ENCODE measurements at places on chromosomes 1 and 21. TPM values are rescaled to one million over a fixed set of nuclear protein-coding genes. Genes with fewer than 3 reads are reported as not detected.

Gene EEIG2
- total RNA-seq, result 27.2 TPM

Gene LRRIQ3
- total RNA-seq, result 1.3 TPM

Gene SLAMF7
- not detected for total RNA-seq

Gene NCAM2
- total RNA-seq, result 8.5 TPM

Gene NAXE
- total RNA-seq, result 64.4 TPM

Gene PIGR
- not detected for total RNA-seq

Gene SLC19A1
- total RNA-seq, result 2.1 TPM

Gene OR2L5
- total RNA-seq, result not detected

GRCh38 chr1:20095564-20096434 lies 23.5 kb downstream of the PLA2G2D start:
- no peak for DNase-seq

DNA sequence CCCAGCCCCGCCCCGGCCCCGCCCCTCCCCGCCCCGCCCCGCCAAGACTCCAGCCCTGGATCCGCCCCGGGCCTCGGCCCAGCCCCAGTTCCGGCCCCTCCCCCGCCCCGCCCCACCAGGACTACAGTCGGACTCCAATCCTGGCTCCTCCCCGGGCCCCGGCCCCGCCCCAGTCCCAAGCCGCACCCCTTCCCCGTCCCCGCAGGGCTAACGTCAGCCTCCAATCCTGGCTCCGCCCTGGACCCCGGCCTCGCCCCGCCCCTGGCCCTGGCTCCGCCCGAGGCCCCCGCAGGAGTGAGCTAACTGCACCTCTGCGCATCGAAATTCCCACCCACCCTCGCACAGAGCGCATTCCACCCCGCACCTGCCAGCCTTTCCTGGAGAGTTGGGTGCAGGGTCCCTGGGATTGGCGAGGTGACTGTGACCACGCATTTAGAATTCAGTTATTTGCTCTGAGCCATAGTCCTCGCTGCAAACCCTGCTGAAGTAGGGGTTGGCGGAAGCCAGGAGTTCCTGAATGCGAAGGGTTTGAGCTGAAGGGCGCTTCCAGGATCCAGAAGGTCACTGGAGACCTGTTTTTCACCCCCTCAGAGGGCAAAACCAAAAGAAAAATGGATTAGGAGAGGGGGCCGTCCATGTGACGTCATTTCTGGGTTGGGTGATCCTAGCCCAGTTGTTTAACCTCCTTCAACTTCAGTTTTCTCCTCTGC lies 588 bp upstream of the IGSF8 start:
- peak; percentile 88 for DNase-seq

GRCh38 chr1:115641762-115642167 lies at the start of gene VANGL1:
VANGL1 (plus strand) TSS chr1:115641970; CDS start chr1:115651414, 9,444 bp downstream.
- peak; percentile 49 for DNase-seq

DNA sequence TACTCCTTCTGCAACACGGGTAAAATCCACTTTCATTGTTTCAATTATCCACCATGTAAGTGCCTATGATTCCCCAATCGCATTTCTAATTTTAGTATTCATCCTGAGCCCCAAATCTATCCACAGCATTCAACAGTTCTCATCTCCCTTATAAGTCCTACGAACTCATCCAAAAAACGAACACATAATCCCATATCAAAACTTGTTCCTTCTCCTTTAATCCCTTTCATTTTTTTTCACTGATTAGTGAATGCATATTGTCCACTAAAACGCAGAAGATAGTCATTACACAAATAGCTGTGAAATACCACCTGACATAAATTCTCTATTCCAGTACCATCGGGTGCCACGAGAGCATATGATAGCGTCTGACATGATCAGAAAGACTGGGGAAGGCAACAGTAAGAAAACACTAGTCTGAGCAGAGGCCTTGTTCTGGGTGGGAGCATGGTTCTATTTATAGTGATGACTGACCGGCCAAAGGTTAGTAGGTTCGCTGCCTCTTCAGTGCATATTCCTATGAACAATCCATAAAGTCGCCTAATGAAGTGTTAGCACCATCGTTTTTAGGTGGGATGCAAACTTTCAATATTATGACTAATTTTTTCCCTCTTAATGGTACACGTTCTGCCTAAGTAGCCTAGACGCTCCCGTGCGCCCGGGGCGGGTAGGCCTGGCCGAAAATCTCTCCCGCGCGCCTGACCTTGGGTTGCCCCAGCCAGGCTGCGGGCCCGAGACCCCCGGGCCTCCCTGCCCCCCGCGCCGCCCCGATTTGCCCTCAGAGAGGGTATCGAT lies 648 bp downstream of the ATP5PF start:
- peak; percentile 48 for DNase-seq

DNA sequence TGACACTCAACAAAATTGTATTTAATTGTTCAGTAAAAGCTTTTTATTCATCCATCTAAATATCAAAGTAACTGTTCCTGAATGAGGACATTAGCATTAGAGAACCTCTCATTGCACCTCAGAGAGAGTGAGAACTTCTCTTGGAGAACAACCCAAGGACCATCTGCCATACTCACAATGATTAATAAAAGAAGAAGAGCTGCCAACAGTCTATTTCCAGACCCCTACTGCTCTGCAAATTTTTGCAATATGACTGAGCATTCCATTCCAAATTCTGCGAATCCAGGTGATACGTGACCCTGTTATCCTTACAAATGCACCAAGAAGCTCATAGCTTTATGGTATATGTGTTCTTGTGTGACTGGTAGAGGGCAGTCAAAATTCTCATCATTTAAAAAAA lies 422.5 kb downstream of the NEGR1 start:
- DNase-seq, result no peak

- peak; percentile 42 for DNase-seq
Observed at GRCh38 chr1:107195476-107195875, 54.6 kb downstream of the NTNG1 start.

DNA sequence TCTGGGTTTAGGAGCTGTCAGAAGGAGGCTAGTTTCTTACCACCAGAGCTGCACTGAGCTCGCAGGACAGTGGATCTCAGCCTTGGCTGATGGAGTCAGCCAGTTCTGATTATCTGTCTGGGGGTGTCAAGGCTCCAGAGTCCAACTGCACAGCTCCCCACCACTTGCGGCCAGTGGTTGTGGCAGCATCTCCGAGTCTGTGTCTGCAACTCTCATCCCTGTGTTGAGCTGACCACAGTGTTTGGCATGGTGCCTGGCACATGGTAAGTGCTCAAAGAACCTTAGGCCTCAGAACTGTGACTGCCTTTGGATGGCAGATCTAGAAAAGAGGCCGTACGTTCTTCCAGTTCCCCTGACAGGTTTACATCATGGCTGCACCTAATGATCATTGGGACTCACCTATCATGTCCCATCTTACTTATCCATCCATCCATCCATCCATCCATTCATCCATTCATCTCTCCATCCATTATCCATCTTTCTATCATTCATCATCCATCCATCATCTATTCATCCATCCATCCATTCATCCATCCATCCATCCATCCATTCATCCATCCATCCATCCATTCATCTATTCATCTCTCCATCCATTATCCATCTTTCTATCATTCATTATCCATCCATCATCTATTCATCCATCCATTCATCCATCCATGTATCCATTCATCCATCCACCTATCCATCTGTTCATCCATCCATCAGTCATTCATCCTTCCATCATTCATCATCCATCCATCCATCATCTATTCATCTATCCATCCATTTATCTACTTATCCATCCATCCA lies 114.5 kb downstream of the CRYAA start:
- DNase-seq, result no peak

GRCh38 chr1:96290033-96290432 lies 431.6 kb upstream of the PTBP2 start:
- no peak for DNase-seq
